Substantia nigra (tissue), 51 donors: ENCODE measurements at places on chromosomes 1 and 21.

DNA sequence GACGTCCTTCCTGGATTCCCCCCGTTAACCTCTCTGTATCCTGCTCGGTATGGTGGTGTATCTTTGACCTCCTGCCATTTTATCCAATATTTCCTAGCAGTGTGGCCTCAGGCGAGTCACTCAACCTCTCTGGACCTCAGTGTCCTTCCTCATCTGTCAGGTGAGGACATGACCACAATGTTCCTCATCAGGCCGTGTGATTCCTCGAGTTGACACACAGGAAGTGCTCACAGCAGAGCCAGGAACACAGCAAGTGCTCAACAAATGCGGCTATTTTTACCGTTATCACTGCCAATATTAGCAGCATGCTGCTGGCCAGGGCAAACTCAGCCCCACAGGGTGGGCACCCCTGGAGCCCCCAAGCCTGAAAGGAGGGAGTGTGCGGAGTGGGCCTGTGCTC is 450.2 kb downstream of the KIF26B start:
- DNase-seq, result peak; percentile 24

- no peak for DNase-seq
These were observed 75.1 kb upstream of the NEGR1 start for GRCh38 chr1:72357411-72357810.

DNA sequence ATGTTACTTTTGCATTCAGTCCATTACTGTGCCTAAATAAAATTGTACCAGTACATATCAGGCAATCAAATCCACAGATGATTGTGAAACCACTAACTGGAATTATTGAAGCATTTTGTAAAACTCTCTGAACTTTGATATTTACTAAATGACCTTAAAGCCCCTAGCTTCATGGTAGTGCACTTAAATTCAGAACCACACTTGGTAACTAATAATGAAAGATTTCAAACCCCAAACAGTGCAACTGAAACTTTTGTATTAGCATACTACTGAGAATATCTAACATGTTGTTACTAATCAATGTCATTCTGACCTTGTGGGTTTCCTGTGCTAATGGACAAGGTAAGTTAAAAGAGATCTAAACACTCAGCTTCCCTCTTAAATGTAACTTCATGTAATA is at the start of gene CFHR3:
TSS of gene CFHR3 (plus strand) at position 238 of the 400 bp plus-strand sequence. CDS start at position 285, 47 bp downstream.
- no peak for DNase-seq

DNA sequence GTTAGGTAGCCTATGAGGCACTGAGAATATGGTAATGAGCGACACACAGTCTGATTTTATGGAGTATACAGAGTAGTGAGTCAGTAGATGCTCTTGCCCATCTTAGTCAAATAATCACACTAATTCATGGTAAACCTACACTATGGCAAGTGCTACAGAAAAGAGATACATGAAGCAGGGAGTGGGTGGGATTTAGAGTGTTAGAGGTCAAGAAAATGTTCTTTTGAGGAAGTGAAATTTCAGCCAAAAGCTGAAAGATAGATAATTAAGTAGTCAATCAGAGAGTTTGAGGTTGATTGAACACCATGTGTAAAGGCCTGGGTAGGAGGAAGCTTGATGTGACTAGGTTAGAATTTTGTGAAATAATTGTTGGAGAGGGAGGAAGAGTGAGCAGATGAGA is 14.7 kb downstream of the MDM4 start:
- no peak for DNase-seq

GRCh38 chr1:110548381-110548780 is 29.4 kb upstream of the KCNA10 start:
- DNase-seq, result no peak

DNA sequence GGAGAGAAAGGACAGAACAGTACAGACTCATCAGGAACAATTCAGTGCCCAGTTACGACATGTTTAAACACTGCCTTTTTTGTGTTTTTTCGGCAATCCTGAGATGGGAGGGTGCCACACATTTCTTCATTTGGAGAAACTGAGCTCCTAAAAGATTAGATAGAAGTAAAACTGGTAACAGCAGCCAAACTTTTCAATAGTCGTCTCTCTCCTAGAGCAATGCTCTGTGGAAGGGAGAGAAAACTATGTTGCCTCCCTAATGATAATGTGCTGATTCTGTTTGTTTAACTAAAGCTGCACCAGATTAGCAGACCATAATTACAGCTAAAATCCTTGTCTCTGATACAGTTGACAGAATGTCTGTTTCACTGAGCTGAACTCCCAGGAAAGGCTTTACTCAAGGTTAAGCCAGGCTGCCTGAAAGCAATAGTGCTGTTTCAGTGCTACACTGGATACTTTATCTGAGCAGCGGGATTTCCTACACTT is 76.2 kb upstream of the CXADR start:
- no peak for DNase-seq

DNA sequence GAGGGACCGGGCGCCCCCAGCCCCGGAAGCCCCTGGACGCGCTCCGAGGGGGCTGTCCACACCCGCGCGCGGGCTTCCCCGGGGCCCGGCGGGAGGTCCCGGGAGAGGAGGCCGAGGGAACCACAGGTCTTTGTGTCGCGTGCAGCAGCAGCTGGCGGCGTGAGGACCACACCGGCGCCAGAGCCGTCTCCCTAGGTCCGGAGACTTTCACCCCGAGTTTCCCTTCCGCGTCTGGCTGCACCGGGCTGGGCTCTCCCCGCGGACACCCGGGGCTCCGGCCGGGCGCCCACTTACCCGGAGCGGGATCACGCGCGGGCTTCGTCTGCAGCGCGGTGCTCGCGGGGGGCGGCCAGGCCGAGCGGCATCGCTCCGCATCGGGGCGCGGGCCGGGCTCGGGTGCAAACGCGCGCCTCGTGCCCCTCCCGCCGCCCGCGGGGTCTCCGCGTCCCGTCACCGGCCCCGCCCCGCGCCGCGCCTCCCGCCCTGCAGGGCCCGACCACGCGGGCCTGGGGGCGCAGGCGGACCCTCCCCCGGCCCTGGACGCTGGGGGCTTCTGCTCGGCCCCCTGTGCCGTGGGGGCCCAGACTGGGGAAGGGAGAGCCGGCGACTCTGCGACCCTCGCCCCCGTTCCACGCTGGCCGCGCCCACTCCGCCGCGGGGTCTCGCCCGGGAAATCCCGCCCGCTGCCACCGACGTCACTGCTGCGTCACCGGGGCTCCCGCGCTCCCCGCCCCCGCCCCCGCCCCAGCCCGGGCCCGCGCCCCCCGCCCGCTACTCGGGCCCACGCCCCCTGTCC is at the start of gene GNG4:
TSS of gene GNG4 (minus strand) at position 417 of the 796 bp plus-strand sequence. CDS start 65,946 bp downstream, outside the sequence.
- no peak for DNase-seq

DNA sequence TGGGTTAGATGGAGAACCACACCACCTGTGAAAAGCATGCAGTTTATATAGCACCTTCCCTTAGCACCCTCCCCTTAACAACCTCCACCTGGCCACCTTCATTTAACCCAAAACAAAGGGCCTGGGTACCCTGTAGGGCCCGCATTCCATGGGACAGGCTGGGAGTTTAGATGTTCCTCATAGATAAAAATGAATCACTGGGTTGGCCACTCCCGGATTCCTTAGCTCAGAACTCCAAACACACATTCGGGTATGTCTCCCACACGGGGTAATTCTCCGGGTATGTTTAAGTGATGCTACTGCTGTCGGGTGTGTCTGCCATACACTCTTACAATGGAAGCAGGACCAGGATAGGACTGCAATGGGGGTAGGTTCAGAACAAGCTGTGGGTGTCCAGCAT is 43.9 kb upstream of the FOXO6 start:
- DNase-seq, result no peak

DNA sequence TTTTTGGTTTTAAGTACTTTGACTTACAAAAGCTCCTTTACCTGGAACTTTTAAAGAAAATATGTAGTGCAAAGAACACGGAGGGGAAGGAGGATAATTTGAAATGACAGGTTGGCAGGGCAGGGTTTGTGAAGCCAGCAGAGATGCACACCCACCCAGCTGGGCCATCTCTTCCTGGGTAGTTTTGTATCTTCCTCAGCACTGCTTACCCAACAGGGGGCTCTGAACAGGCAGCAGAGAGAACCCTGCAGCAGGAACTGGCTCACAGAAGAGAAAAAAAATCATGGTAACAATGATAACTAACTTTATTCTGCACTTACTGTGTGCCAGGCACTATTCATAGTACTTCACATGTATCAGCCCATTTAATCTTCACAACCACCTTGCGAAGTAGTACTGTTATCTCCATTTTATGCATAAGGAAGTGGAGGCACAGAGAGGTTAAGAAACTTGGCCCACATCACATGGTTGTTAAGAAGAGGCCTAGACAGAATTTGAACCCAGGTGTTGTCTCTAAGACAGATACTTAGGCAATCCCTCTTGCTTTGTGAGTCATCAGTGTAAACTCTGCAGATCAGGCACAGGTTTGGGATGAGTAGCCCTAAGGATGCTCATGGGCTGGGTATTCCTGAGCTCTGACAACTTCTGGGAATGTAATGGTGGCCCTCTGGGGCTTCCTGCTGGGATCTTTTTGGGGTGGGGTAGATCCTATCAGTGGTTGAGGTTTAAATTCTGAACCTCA is 60.8 kb downstream of the ELK4 start:
- no peak for DNase-seq

DNA sequence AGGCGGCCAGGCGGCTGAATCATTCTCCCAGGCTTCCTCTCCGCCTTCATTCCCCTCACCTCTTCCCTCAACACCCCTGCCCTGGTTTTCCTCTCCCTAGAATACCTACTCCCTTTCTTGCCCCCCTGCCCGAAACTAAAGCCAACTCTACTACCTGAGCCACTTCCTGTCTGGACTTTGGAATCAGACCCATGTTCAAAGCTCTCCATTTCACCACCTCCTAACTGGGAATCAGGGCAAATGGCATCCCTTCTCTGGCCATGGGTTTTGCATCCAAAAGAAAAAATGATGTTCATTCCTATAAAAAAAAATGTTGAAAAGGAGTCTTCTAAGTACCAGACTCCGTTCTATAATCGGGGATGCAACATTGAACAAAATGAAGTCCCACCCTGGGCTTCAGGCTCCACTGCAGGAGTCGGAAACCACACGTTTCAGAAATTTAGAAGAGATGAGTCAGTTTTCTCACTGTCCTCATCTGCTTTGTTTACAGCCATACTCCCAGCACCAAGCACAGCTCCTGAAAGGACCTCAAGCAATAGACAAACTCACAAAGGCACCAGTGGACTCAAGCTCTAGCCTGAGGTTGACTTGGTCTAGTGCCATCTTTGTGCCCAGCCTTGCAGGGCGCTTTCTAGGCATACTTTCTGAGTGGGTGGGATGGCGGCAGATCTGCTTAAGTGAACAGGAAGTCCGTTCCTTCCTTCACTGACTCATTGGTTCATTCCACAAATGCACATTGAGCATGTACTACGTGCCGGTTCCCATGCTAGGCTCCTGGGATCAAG is 176.2 kb downstream of the IGSF21 start:
- no peak for DNase-seq

GRCh38 chr1:167996266-167996665 is 59.4 kb upstream of the MPC2 start:
- DNase-seq, result no peak

GRCh38 chr1:53145942-53146708 is 3.7 kb upstream of the SLC1A7 start:
- no peak for DNase-seq

GRCh38 chr1:10696977-10697376 is 99.5 kb downstream of the CASZ1 start:
- DNase-seq, result no peak

GRCh38 chr1:15244813-15245212 is 2.2 kb upstream of the FHAD1 start:
- DNase-seq, result no peak

DNA sequence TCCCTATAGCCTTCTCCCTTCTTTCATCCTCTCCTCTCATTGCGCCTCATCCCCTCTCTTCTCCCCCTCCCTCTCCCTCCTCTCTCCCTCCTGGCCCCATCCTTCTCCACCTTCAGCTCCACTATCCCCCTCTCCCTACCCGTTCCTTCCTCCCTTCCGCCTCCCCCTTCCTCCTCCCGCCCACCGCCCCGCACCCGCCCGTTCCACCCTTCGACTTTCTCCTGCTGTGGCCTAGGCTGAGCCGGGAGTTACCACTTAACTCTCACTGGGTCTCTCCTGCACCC is 1.6 kb downstream of the NPR1 start:
- no peak for DNase-seq

GRCh38 chr1:48870596-48870995 is 93.9 kb upstream of the BEND5 start:
- no peak for DNase-seq

GRCh38 chr1:207918011-207918410 is 7.1 kb upstream of the CD34 start:
- no peak for DNase-seq

DNA sequence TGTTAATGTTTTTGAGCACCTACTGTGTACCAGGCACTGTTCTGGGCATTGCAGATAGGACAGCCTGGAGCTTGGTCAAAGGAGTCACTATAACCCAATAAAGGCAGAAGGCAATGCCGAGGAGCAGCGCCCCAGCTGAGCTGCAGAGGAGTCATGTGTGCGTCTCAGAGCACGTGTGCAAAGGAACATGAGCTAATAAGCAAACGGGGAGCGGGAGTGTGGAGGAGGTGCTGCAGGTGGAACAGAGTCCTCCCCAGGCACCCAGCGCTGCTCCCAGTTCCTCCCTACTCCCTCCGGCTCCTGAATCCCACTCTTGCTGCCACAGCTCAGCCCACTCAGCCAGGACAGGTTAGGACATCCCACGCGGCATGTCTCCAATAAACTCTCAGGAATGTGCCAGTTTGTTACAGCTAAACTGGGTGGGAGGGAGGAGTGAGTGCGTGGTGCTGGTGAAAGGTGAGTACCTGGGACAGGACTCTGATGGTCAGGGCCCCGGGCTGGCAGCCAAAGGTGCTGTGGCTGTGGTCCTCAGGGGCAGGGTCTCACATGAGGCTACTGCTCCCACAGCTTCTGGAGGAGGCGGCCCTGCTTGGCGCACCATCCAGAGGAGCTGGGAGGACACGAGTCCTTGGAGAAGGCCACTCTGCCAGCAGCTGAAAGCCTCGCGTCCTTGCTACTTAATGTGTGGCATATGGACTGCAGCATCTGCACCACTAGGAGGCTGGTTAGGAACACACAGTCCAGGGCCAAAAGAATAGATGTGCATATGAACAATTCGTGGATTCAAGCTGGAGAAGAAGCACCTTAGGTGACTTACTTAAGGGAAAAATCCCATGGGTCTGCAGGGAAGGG is 52.3 kb downstream of the GRIK3 start:
- DNase-seq, result no peak

- no peak for DNase-seq
These were observed 20.1 kb downstream of the PSEN2 start for GRCh38 chr1:226890331-226891108.

- peak; percentile 27 for DNase-seq
These were observed 136.4 kb downstream of the AKT3 start for GRCh38 chr1:243713470-243714186.

GRCh38 chr1:22629886-22630285 is 6.5 kb upstream of the C1QA start:
- DNase-seq, result no peak

- DNase-seq, result no peak
These were observed 505.1 kb downstream of the LTN1 start for GRCh38 chr21:28487455-28488070.

GRCh38 chr1:42943166-42943565 is 15.5 kb downstream of the SLC2A1 start:
- no peak for DNase-seq

GRCh38 chr1:172647987-172648386 is 10.9 kb upstream of the FASLG start:
- no peak for DNase-seq
